ENCODE measurements at places on chromosomes 2 and 18.

- DNase-seq, result peak; percentile 36
Measured at GRCh38 chr2:101806701-101807100, 109.2 kb downstream of the MAP4K4 start.

DNA sequence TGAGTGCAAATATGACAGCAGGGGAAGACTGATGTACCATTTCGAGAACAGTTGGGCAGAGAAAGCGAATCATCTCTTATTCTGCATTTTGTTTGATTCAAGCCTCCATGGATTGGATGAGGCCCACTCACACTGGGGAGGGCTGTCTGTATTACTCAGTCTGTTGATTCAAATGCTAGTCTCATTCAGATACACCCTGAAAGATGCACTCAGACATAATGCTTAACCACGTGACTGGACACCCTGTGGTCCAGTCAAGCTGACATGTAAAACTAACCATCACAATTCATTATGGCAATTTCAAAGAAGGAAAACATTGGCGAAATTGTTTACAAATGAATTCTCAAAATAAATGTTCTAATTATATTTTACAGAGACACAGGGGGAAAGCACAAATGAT is 1210.2 kb downstream of the DPP10 start:
- DNase-seq, result no peak

DNA sequence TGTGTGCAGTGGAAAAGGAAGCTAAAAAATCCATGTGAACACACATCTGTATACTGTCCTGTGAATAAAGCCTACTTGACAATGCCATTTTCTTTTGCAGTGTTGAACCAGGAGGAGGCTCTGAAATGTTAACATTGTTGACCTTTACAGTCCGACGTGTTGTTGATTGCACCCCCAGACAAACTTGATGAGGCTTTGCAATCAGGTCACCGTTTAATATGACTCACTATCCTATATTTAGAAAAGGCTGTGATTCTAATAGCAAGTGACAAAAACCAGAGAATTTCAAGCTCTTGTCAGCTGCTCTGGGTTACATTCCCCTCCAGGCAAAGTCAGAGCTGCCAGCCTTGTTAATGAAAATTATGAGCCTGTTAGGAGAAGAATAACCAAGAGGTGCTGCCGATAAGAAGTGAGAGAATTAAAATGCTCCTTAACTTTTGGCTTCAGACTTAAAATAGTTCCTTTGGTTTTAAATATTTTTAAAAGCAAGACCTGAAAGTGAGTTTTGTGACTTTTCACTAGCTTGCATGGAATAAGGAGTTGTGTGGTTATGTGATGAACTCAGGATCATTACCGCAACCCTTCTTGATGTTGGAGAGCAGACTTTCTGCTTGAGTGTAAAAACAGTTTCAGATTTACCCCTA is 162.1 kb downstream of the QPCT start:
- DNase-seq, result no peak

GRCh38 chr2:187541086-187542085 is 12.8 kb downstream of the TFPI start:
- no peak for DNase-seq

DNA sequence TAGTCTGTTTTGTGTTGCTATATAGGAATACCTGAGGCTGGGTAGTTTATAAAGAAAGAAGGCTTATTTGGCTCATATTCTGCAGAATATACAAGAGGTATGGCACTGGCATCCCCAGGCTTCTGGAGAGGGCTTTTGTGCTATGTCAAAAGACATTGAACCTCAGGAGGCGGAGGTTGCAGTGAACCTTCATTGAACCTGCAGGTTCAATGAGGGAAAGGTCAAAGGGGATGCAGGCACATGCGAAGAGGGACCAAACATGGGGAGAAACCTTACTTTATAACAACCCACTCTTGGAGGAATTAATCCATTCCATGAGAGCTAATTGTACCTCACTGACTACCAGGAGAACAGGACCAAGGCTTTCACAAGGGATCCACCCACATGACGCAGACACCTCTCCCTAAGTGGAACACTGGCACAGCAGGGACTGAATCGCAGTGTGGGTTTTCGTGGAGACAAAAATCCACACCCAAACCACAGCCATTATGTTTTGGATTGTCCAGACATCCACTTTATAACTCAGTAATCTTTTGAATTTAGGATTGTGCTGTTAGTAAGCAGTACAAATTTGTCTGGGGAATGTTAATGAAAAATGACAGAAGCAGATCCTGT is 4.1 kb upstream of the SERPINB8 start:
- DNase-seq, result no peak

DNA sequence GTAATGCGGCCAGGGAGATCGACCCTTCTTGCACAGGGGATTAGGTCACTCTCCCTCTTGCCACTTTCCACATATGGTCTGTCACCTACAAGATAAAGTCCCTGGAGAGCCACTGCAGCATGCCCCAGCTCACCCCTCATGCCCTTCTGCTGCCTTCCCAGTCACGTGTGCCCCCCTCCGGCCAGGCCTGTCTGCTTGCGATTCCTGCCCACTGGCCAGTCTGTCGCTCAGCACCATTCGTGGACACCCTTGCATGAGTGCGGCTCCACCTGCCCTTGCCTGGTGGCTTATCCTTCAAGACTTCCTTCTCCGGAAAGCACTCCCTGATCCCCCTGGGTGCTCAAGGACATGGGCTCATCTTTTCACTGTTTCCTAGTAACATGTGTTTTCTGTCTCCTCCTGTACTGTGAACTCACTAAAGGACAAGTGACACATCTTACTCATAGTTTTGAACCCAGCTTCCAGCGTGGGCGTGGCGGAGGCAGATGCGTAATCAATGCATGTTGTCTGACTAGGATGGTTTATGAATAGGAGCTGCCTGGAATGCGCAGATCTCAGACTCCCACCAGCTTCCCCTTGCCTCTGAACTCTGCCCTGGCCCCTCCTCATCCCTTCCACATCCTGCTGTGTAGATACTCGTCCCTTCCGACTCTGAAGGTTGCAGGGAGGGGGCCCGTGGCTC is 7.8 kb upstream of the NT5DC4 start:
- no peak for DNase-seq

- DNase-seq, result no peak
Measured at GRCh38 chr2:70475266-70475665, 78.4 kb downstream of the TGFA start.

DNA sequence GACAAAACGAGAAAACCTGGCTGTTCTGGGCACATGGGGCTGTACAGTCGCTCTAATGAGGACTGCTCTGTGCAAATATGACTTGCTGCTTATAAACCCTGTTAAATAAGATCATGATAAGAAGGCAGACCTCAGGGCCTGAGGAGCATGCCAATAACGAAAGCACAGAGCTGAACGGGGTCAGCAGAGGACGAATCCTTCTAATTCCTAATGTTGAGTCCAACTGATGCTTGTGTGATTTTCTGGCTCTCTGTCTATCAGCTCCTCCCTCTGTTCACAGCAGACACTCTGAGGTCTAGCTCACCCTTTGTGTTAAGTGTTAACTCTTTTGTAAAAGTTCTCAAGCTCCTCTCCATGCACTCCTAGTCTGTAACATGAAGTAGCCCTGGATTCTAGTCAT is 167.2 kb upstream of the REV1 start:
- no peak for DNase-seq

GRCh38 chr2:51068237-51068636 is 36.3 kb upstream of the NRXN1 start:
- no peak for DNase-seq

DNA sequence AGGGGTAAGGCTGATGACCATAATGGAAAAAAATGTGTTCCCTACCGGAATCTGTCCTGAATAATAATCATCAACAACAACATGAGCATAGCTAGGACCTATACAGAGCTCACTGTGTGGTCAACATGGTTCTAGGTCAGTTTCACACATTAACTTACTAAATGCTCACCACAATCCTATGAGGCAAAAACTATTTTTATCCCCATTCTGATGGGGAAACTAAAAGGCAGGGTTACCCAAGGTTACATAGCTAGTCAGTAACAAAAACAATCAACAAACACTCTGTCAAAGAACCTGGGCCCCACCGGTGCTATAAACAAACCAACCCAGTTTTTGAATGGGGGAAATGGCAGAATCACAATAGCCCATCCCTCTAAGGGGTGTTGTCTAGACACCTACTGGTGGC is 40.1 kb downstream of the AOX1 start:
- DNase-seq, result no peak

DNA sequence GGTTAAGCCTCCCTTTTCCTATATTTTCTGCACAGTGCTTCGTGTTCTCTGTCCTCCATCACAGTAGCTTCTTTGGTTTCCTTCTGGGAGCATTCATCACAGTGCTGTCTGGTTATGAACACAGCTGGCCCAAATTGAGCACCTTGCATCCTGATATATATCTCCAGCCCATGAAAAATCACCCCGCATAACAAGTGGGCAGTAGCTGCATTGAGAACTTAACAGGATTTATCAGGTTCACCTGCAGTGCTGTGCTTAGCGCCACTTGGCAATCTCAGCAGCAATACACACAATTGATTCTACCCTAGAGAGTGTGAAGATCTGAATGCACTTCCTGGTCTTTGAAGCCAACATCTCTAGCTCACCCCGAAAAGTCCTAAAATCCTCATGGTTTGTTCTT is 408.0 kb downstream of the RNF144A start:
- no peak for DNase-seq

DNA sequence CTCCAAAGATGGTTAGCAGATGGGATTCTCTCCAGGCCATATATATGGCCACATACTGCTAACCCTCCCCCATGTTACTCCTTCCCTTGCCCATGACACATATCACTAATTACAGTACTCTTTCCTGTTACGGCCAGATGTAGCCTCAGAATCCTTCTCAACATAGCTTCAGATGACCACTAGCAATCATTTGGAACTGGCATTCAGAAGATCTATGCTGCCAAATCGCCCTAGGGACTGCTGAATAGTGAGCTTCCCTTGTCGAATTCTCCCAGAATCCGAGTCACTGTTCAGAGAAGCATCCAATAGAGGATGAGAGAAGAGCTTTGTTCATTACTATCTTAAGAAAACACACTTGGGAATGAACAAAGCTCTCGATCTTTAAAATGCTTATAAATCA is 121.2 kb upstream of the TANK start:
- DNase-seq, result no peak

GRCh38 chr2:233059797-233060500 is at the start of gene INPP5D:
Gene INPP5D, plus strand, starts transcription at chr2:233060342. Its CDS starts 137 bp downstream, at chr2:233060479.
- peak; percentile 86 for DNase-seq

GRCh38 chr2:107340955-107341354 is 455.0 kb upstream of the ST6GAL2 start:
- no peak for DNase-seq

- DNase-seq, result no peak
Measured at GRCh38 chr2:32804205-32804604, 142.5 kb upstream of the LTBP1 start.

GRCh38 chr2:98026927-98027522 is 31.3 kb upstream of the TMEM131 start:
- DNase-seq, result no peak

GRCh38 chr2:81734981-81735380 is 1430.4 kb upstream of the LRRTM1 start:
- DNase-seq, result no peak

DNA sequence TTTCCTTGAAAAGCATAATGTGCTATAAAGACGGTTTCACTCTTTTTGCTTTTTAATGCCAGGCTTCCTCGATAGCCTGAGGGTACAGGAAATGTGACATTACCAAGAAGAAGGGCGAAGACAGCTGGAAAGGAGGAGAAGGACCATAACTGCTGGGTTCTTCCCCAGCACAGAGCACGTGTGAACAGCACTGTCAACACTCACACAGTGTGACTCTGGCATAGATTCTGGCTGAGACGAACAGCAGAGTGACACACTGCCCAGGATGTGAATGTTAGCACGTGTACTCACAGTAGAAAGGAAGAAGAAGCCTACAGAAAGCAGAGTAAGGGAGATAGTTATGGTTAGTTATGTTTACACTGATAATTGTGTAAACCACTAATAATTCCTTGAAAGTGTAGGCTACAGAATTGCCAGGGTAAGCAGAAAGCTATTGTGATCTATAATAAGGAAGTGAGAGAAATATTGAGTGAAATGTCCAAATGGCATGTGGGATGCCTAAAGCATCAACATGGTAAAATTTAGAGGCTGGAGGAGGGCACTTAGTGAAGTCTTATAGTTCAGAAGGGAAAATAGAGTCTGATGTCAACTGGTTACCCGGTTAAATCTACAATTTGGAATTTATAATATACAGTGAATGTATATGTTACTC is 198.2 kb downstream of the DLGAP1 start:
- no peak for DNase-seq

DNA sequence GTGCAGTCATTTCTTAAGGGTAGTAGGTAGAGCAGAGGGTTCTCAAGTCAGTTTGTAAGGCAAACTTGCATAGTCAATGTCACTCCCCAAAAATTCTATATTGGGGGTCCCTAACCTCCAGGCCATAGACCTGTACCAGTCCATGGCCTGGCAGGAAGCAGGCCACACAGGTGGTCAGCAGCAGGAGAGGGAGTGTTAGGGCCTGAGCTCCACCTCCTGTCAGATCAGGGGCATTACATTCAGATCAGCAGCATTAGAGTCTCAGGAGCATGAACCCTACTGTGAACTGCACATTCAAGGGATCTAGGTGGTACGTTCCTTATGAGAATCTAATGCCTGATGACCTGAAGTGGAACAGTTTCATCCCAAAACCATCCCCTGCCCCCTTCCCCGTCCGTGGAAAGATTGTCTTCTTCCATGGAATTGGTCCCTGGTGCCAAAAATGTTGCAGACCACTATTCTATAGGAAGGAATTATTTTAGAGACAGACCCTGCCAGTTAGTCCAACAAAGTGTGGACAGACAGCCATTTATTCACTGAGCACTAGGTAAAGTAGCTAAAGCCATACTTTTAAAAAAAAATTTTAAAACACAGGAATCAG is 6.7 kb downstream of the COA5 start:
- DNase-seq, result peak; percentile 51

GRCh38 chr18:48191494-48191893 is 217.7 kb downstream of the ZBTB7C start:
- no peak for DNase-seq

GRCh38 chr2:215942194-215942593 is 71.2 kb downstream of the MREG start:
- DNase-seq, result no peak

Data from hematopoietic multipotent progenitor cell treated with erythropoietin and hydrocortisone succinate and interleukin-3 and kit ligand, for 8 days (in vitro differentiated cells).